ENCODE measurements at places on chromosomes 12 and 14.

- DNase-seq: no peak
Observed at GRCh38 chr12:118189741-118190191, 53.8 kb downstream of the PEBP1 start.

- DNase-seq: no peak
Observed at GRCh38 chr14:36653962-36654793, 7.5 kb upstream of the PAX9 start.

- DNase-seq: no peak
Observed at GRCh38 chr12:28223858-28224257, 33.6 kb downstream of the CCDC91 start.

DNA sequence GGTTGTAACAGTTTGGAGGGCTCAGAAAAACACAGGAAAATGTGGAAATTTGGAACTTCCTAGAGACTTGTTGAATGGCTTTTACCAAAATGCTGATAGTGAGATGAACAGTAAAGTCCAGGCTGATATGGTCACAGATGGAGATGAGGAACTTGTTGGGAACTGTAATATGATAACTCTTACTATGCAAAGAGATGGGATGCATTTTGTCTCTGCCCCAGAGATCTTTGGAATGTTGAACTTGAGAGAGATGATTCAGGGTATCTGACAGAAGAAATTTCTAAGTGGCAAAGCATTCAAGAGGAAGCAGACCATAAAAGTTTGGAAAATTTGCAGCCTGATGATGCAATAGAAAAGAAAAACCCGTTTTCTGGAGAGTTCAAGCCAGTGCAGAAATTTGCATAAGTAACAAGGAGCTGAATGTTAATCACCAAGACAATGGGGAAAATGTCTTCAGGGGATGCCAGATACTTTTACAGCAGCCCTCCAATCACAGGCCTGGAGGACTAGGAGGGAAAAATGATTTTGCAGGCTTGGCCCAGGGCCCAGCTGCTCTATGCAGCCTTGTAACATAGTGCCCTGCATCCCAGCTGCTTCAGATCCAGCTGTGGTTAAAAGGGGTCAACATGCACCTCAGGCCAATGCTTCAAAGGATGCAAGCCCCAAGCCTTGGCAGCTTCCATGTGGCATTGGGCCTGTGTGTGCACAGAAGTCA, 572.7 kb upstream of the ATP2B1 start:
- no peak for DNase-seq

- no peak for DNase-seq
Observed at GRCh38 chr12:90253136-90253535, 544.5 kb upstream of the ATP2B1 start.

DNA sequence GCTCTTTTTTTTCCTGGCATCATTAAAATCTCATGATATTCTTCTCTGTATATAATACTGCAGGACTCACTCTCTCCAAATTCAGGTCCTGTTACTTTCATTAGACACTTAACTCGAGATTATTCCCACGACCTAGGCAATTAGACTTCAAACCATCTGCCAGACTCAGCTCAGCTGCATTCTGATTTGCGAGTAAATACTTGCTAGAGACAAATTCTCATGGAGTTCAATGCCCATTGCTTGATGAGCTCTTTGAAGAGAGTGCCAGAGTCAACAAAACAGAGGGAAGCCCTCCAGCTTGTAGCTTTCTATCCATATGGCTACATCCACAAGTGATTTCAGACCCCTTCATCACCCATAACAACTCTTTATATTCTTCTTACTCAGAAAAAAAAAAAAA, 88.3 kb downstream of the GTF2A1 start:
- DNase-seq: no peak

DNA sequence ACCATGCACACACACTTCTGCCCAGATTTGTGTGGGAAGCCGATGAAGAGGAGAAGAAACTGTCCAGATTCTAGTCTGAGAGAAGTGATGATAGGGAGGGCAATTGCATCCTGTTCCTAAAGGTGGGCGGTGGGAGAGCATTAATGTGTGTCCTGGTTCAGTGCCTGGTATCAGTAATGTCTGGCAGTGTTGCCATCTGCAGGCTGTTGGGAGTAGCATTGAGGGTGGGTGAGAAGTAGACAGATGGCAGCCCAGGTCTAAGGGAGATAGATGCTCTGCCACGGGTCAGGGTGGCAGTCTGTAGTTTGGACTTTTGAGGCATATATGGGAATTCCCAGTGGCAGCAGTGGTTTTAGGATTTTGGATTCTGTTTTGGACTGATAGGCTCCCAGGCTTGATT, 156.4 kb downstream of the ETNK1 start:
- no peak for DNase-seq

DNA sequence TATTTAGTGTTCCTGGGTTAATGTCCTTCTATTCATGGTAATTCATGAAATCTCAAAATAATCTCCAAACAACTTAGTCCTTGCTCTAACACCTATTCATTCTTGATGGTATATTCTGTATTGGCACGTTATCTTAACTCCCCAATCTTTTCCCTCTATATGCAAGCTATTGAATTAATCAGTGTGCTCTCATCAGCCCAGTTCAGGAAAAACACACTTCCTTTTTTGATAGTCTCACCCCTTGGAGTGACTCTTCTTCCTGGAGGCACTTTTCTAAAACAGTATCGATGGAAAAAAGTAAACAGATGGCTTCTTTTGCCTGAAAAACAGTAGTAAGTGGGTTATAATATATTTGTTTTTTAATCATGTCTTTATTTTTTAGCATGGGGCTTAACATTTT, 28.6 kb downstream of the TULP3 start:
- no peak for DNase-seq

DNA sequence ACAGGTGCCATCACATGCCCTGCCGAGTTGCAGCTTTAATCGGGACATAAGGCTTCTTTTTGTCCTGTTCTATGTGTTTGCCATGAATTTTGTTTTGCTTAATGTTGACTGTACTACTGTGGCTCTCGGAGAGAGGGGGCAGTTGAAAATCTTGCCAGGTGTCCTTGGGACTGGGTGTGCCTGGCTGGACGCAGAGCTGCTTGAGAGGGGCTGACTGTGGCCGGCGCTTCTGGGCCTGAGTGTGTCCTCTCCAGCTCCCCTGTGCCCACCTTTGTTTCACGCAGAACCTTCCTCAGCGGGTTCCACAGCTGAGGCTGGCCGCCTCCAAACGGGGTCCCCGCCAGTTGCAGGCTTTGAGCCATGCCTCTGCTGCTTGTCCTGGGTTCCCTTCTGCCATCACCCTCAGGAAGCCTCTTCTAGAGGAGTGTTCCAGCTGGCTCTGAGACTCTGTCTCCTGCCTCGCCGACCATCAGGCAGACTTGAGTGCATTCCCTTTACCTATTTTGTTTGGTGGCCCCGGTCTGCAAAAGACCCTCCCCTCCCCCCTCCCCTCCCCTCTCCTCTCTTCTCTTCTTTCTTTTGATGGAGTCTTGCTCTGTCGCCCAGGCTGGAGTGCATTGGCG, 49.7 kb downstream of the DDX51 start:
- no peak for DNase-seq

- no peak for DNase-seq
Observed at GRCh38 chr12:26434299-26435068, 239.1 kb downstream of the SSPN start.

DNA sequence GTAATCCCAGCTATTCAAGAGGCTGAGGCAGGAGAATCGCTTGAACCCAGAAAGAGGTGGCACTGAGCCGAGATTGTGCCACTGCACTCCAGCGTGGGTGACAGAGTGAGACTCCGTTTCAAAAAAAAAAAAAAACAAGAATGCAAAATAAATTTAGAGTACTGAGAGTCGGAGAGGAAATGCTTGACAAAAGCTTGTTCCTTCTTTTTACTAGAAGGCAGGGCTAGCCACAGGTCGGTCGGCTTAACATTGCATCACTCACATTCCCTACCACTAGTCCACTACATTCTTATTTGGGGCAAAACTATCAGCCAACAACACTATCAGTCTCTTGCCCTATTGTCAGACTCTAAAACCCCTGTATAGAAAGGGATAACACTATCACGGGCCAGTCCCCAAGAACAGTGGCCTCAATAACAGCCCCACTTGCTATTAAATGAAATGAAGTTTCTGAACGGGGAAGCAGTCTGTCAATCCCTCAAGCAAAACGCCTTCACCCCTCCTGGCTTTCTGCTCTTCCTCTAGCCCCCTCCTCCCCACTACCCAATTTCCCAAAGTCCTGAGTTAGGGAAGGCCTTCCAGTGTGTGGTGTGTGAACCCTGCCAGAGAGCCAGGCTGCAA, 1.0 kb downstream of the RNF41 start:
- DNase-seq: no peak

GRCh38 chr12:16472631-16473030, 125.2 kb downstream of the MGST1 start:
- no peak for DNase-seq

GRCh38 chr12:13784504-13784903, 196.9 kb downstream of the GRIN2B start:
- DNase-seq: no peak

DNA sequence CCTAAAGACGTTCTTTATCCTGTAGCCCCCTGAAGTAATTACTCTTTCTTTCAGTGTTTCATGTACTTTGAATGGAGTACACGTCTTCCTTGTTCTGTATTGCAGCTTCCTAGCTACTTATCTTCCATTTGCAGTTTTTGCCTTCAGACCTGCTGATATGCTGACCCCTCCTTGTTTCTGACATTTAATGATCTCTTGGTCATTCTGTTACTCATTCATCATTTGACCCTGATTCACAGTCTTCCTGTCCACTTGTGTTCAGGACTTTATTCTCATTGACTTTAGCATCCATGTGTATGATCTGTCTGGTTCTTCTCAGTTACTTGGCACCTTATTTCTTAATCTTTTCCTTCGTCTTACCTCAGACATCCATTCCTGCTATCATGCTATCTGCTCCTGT, 22.2 kb downstream of the CPSF2 start:
- no peak for DNase-seq

DNA sequence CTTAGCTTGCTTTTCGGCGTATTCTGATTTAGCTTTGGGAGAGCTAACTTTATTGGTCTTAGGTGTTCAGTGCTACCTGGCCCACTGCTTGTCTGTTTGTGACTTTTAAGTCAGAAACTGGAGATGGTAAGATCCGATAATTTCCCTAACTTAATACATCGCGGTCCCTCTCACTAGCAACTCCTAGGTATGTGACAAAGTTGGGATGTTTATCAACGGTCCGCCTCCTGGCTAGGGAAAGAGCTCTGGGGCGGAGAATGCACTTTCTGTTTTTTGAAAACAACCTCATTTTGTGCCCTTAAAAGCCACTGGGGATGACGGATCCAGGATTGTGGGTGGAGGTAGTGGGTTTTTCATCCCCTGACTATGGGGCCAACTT, 1.2 kb downstream of the CDKN1B start:
- DNase-seq: no peak

DNA sequence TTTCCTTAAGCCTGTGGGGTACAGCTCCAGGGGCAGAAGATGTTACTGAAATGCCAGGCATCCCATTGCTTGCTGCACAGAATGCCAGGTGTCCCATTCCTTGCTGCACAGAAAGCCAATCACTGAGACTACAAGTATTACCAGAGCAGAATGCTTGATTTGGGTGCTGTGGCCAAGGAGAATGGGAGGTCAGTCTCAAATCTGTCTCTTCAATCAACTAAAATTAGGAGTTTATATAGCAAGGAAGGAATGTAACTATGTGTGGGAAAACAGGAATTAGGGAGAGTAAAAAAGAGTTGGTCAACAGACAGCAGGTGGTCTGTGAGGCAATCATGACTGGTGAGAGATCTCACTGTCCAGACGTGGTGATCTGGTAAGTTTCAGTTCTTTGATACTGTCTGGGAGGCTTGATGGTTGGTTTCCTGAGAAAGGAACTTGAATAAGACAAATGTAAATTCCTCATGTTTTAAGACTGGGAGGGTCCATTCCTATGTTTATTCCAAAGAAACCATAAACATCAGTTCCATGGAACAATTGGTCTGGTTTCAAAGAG, 31.2 kb upstream of the VASH1 start:
- no peak for DNase-seq

DNA sequence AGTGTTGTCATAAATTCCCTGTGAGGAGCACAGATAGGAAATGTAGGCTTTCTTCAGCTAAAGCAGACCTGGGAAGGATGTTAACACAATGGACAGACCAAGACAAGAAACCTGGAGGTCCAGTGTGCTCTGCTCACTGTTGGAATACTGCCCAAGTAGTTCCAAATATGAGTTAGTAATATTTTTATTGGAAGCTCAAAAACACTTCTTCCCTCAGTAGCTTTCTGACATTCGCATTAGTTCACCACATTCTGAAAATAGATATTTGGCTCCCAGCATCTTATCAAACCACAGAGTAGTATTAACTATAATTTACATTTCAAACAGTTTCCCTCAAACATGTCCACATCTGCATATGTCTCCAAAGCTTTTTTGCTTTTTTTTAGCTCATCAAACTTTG, 74.8 kb upstream of the PYGL start:
- no peak for DNase-seq

- DNase-seq: no peak
Observed at GRCh38 chr14:85235868-85236267, 294.1 kb upstream of the FLRT2 start.

DNA sequence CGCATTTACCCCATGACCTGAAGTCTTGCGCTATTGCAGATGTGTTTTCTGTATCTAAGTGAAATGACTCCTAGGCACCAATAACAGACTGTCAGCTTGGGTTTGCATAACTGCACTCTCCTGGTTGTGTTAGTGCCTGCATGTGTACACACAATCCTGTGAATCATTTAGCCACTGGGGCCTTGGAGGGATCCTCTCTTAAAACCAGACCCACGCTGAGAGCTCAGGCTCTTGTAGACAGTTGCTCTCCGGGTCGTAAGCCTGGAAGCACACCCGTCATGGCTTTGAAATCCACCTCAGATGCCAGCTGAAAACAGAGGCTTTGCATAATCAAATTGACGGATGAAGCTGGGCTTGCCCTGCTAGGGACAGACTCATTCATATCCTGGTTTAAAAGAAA, 79.2 kb upstream of the RBM19 start:
- DNase-seq: no peak

GRCh38 chr14:37903343-37904191, 304.1 kb upstream of the SSTR1 start:
- no peak for DNase-seq

DNA sequence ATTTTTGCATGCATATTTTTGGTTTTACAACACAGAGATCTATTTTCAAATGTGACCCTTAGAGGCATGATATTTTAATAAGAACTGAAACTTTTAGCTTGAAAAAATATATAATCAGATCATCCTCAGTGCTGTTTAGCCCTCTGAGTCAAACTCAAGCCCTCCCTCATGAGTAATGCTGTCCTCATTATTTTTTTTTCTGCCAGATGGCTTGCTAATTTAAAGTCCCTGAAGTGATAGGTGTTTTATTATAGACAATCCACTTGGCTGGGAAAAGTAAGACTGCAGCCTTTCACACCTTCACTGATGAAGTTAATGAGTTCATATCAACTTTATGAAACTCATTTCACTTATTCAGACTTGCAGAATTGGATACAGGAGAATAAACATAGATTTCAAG, 227.7 kb downstream of the SLC16A7 start:
- DNase-seq: no peak

- DNase-seq: no peak
Observed at GRCh38 chr14:96848011-96848410, 50.8 kb downstream of the VRK1 start.

GRCh38 chr12:123150744-123151456, at the start of gene PITPNM2:
PITPNM2 (minus strand) TSS chr12:123151090; CDS start chr12:123034590, 116,500 bp downstream.
- no peak for DNase-seq

All from bone marrow (tissue), 2 donors.